Memory B cell (primary cell): ENCODE measurements at places on chromosomes 1 and 21.

GRCh38 chr1:203085528-203086406 lies at the start of gene MYOG:
Gene MYOG (minus strand): TSS chr1:203086012. CDS start chr1:203085961, 51 bp downstream.
- H3K36me3 ChIP-seq: no peaks in the 10 kb centered on the region
- H3K4me3 ChIP-seq: no peak within 1 kb of the TSS
- no peak within 1 kb of the TSS for H3K27ac ChIP-seq
- DNase-seq: no peak
- H3K27me3 ChIP-seq: peaks cover 18% of the 10 kb centered on the region
- H3K4me1 ChIP-seq: peaks cover 2% of the 10 kb centered on the region

DNA sequence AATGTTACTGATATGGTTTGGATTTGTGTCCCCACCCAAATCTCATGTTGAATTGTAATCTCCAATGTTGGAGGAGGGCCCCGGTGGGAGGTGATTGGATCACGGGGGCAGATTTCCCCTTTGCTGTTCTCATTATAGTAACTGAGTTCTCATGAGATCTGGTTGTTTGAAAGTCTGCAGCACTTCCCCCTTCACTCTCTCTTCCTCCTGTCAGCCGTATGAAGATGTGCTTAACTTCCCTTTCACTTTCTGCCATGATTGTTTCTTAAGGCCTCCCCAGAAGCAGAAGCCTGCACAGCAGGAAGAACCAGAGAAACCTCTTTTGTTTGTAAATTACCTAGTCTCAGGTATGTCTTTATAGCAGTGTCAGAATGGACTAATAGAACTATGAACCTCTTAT lies 28.4 kb downstream of the TRIM33 start:
- H3K36me3 ChIP-seq: peaks cover 14% of the 10 kb centered on the region
- peaks cover 23% of the 10 kb centered on the region for H3K4me1 ChIP-seq
- peak overlapping the region; percentile 69 for H3K27ac ChIP-seq

DNA sequence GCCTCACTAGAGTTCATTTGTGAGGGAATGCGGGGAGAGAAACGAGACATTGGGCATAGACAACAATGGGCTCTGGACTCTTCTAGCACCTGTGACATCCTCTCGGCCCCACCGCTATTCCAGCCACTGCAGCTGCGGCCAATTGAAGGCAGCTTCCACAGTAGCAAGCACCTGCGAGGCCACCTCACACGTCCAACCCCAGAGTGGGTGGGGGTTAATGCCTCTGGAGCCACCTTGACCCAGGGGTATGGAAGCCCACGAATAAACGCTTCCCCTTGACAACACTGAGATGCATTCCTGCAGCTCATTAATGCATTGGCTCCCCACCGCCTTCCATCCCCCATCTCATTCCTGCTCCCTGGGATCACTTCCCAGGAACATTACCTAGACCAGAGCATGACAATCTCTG lies 104.4 kb downstream of the GLIS1 start:
- no peaks in the 10 kb centered on the region for H3K4me1 ChIP-seq
- H3K27ac ChIP-seq: no peak overlapping the region
- peaks cover 3% of the 10 kb centered on the region for H3K27me3 ChIP-seq
- no peak overlapping the region for H3K4me3 ChIP-seq

DNA sequence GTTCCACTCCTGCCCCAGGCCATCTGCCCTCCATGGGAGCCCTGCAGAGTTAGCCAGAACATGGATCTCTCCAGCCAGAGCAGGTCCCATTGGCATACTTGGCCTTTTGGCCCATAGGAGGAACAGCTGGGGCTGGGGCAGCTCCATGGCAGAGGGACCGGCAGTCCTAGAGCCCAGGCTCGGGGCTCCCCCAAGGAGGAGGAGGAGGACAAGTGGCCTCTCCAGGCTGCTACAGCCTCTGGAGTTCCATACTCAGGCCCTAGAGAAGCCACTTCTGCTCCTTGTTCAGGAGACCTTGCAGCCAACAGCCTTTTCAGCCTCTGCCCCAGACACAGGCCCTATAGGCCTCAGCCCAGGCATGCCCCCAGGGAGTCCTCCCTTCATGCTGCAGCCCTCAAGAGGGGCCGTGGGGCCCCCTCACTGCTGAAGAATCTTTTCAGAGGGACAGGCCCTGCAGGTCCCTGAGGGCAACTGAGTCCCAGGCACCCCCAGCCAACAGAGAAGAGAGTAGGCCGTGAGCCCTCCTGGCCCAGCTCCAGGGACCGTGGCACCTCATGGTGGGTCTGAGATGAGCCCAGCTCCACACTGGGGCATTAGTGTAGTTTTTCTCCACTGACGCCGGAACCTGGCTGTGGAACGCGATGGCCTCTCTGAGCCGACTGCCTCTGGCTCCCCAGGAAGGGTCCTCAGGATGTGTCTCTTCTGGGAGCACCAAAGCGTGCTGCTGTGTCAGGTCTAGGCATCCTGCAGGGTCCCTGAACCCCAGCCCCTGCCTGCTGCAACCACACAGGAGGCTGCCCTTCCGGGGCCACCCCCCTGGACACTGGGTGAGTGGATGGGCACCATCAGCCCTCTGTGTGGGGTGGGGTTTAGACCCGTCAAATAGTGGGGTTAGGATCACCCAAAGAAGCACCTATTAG lies 297.6 kb upstream of the VAMP3 start:
- no peaks in the 10 kb centered on the region for H3K36me3 ChIP-seq
- no peak overlapping the region for H3K27ac ChIP-seq
- H3K27me3 ChIP-seq: peaks cover 11% of the 10 kb centered on the region
- no peak for DNase-seq
- no peaks in the 10 kb centered on the region for H3K4me1 ChIP-seq

DNA sequence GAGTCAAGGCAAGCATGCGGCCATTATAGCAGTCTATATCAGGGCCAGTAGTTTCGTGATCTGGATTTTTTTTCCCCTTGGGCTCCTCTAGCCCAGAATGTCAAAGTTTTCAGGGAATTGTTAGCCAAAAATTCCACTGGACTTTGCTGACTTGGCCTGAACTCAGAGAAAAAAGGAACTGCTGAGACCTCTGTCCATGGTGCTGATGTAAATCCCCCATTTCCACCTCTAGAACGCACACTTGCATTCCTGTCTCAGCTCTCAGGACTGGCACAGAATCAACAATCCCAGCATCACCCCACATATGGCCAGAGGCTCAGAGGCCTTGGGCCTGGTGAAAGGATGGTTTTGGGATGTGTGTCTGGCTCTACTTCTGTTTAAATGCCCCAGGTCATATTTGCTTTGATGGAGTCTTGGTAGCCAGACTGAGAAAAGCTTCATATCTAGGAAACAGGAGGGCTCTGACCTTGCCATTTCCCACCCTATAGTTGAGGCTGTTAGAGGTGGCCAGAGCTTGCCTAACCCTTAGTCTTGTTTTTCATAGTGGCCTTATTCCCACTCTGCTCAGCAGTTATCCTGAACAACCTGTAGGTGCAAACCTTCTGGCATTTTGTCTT lies 16.9 kb upstream of the EFCAB14 start:
- H3K27me3 ChIP-seq: peaks cover 5% of the 10 kb centered on the region
- peak; percentile 38 for DNase-seq
- no peak overlapping the region for H3K27ac ChIP-seq
- no peaks in the 10 kb centered on the region for H3K4me1 ChIP-seq
- H3K36me3 ChIP-seq: no peaks in the 10 kb centered on the region

- H3K27ac ChIP-seq: no peak overlapping the region
- no peaks in the 10 kb centered on the region for H3K27me3 ChIP-seq
- no peak for DNase-seq
- no peak overlapping the region for H3K4me3 ChIP-seq
- peaks cover 11% of the 10 kb centered on the region for H3K36me3 ChIP-seq
- H3K4me1 ChIP-seq: peaks cover 4% of the 10 kb centered on the region
These were observed 9.5 kb upstream of the TMEM39B start for GRCh38 chr1:32063261-32063681.

- peaks cover 3% of the 10 kb centered on the region for H3K4me1 ChIP-seq
- DNase-seq: no peak
- no peaks in the 10 kb centered on the region for H3K36me3 ChIP-seq
- H3K27me3 ChIP-seq: peaks cover 5% of the 10 kb centered on the region
- no peak overlapping the region for H3K27ac ChIP-seq
- no peak overlapping the region for H3K4me3 ChIP-seq
These were observed 448.6 kb downstream of the SETD4 start for GRCh38 chr21:35611708-35612132.

DNA sequence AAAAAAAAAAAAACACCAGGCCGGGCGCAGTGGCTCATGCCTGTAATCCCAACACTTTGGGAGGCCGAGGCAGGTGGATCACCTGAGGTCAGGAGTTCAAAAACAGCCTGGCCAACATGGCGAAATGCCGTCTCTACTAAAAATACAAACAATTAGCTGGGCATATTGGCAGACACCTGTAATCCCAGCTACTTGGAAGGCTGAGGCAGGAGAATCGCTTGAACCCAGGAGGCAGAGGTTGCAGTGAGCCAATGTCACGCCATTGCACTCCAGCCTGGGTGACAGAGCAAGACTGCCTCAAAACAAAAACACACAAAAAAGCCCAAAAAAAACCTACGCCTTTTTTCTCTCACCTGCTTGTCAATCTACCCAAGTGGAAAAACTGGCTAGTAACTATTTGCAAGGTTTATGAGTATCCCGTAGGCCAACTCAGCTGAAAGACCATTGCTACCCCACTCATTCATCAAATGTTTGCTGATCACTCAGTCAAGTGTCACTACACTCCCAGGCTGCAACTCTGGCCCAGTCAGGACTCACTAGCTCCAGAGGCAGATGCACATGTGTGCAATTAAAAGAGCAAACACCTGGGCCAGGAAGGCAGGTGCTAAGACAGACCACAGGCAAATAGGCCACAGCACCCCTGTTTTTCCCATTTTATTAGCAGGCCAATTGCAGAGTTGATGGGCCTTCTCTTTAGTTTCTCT lies 2.0 kb downstream of the CSRP1 start:
- H3K27ac ChIP-seq: no peak overlapping the region
- H3K36me3 ChIP-seq: no peaks in the 10 kb centered on the region
- DNase-seq: no peak

DNA sequence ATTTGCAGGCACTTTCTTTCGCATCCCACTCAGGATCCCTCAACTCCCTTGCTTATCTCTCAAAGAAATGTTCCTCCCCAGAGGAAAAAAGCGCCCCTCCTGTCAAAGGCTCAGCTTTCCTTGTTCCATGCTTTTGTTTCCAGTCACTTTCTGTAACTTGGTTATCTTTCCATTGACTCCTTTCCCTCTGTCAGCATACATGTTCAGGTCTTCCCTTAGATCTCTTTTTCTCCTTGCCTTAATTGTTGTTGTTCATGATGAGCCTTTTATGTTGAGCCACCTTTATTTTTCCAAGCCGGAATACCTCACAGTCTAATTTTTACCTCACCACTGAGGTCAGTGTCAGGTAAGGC lies 46.5 kb upstream of the PODN start:
- H3K4me1 ChIP-seq: peaks cover 18% of the 10 kb centered on the region
- no peaks in the 10 kb centered on the region for H3K27me3 ChIP-seq
- H3K36me3 ChIP-seq: peaks cover 2% of the 10 kb centered on the region
- no peak overlapping the region for H3K27ac ChIP-seq
- H3K4me3 ChIP-seq: peak overlapping the region; percentile 91

DNA sequence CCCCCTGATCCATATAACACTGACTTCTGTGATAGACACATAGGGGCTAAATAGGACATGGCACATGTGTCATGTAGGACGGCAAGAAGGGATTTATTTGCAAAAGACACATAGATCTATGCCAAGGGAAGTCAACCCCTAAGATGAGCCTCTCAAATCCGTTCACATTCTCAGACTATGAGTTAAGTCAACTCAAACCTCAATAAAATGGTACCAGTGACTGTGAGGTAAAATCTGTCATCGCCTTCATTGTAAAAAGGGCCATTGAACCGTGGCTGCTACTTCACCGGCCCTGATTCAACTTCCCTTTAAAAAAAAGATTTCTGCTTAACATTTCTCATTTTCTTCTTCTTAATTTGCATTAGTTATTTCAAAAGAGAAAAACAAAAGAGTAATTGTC lies 144.0 kb downstream of the ZNF281 start:
- H3K36me3 ChIP-seq: no peaks in the 10 kb centered on the region
- peaks cover 2% of the 10 kb centered on the region for H3K27me3 ChIP-seq
- no peak for DNase-seq
- H3K4me3 ChIP-seq: no peak overlapping the region

GRCh38 chr1:44276901-44277300 lies 63.6 kb downstream of the DMAP1 start:
- no peak for DNase-seq
- no peak overlapping the region for H3K4me3 ChIP-seq
- no peak overlapping the region for H3K27ac ChIP-seq
- no peaks in the 10 kb centered on the region for H3K27me3 ChIP-seq
- H3K4me1 ChIP-seq: peaks cover 10% of the 10 kb centered on the region

- H3K36me3 ChIP-seq: no peaks in the 10 kb centered on the region
- H3K27ac ChIP-seq: peak overlapping the region; percentile 65
- peak; percentile 40 for DNase-seq
- H3K27me3 ChIP-seq: peaks cover 19% of the 10 kb centered on the region
- H3K4me1 ChIP-seq: peaks cover 27% of the 10 kb centered on the region
These were observed 6.3 kb upstream of the CRYBG2 start for GRCh38 chr1:26359981-26360806.

DNA sequence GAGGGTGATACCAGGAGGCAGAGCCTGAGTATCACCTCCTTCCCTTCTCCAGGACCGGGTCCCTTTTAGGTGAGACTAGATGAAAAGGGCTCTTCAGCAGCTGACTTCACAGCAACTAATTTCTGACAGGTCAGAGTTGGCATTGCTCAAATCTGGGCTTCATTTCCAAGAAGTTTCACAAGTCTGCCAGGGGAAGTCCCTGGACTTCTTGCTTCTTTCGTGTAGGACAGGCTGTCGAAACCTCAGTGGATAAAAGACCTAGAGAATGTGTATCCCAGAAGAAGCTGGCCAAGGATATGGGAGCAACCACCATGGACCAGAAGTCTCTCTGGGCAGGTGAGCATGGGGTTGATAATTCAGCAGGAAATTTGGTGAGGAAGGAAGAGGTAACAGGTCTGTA lies at the start of gene CHI3L2:
Gene CHI3L2, plus strand, starts transcription at position 280 of the 400 bp plus-strand sequence. Its CDS starts 17 bp downstream, at position 297.
- H3K4me3 ChIP-seq: no peak within 1 kb of the TSS
- peaks cover 5% of the 10 kb centered on the region for H3K36me3 ChIP-seq
- no peak for DNase-seq
